Activated CD4-positive, alpha-beta T cell treated with anti-CD3 and anti-CD28 coated beads, Interleukin-2, amount 10 ng/mL, durations not matched to agents 7 days and 5 days (primary cell): ENCODE measurements at places on chromosomes 1 and 21. TPM values are rescaled to one million over a fixed set of nuclear protein-coding genes. Genes with fewer than 3 reads are reported as not detected.

CTH gene
- 2.9 TPM for total RNA-seq

TMPRSS15 gene
- total RNA-seq, result not detected

SIM2 gene
- total RNA-seq, result 0.19 TPM

IRF6 gene
- total RNA-seq, result not detected

UBL4B gene
- not detected for total RNA-seq
